ENCODE measurements at places on chromosomes 5 and 9.

DNA sequence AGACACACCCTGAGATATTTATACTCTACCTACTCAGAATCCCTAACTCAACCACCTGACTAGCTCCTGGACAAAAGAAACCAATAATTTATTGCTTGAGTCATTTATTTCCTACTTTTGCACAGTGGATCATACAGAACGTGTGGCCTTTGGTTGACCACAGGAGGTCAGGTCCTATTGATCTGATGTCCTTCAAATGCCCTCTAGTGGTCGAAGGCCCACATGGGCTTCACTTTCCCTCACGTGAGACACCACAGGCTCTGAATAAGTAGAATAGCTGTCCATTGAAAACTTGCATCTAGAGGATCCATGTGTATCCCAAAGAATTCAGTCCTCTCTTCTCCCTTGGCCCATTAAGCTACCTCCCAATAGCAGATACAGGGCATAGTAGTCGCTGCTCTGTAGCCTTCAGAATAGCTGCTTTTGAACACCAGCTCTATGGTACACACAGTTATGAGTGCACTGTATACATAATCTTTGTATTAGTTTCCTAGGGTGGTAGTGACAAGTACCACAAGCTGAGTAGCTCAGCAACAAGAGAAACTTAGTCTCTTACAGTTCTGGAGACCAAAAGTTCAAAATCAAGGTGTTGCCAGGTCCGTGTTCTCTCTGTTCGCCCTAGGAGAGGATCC is 177.6 kb upstream of the SMARCA2 start:
- no peak for DNase-seq

DNA sequence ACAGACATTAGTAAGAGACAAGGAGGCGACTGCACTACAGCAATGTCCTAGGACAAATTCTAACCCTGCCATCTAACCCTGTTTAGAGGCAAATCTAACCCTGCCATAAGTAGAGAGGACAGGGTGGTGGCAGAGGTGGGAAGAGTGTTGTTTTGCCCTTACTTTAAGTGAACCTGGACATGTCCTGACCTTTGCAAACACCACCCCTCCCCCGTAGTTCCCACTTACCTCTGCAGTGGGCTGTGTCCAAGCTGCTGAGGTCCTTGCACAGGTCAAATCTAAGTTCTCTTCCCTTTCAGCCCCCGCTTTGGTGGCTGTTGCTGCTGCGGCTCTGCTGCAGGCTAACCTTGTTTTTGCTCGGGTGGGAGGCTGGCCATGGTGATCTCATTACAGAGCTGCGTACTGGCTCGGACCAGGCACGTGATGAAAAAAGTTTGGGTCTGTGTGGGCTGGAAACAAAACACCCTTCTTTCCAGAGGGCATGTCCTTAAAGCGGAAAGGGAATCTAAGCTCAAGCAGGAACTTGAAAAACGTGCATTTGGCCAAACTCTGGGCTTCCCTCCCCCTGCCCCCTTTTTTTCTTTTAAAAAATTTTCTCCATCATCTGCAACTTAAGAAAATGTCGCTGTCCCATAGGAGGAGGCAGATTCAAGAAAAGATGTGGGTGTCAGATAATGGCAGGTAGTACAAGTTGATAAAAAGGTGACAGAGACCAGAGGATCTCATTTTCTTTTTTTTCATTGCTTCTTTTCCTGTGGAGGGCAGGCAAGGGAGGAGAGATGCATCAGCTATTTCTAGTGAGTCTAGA is at the start of gene FAXDC2:
Gene FAXDC2, minus strand, starts transcription at position 349 of the 808 bp plus-strand sequence. CDS start 12,425 bp downstream, outside the sequence.
- DNase-seq = peak; percentile 95

DNA sequence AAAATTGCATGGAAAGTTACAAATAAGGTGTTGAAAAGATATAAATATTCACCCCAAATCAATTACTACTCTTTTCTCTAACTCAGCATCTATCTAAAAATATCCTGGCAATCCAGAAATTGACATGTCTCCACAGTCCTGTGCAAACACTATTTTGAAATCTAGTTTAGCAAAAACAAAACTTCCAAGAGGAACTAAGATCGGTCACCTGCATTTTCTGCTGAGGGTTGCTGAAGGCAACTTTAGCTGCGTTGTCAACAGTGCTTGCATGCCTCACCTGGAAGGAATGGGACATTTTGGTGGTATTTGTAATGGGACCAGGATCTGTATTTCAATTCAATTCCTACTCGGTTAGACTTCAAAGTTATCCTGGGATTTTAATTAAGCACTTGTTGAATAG is 398.3 kb downstream of the NTRK2 start:
- no peak for DNase-seq

GRCh38 chr9:83772860-83773259 is 44.7 kb downstream of the GKAP1 start:
- no peak for DNase-seq

DNA sequence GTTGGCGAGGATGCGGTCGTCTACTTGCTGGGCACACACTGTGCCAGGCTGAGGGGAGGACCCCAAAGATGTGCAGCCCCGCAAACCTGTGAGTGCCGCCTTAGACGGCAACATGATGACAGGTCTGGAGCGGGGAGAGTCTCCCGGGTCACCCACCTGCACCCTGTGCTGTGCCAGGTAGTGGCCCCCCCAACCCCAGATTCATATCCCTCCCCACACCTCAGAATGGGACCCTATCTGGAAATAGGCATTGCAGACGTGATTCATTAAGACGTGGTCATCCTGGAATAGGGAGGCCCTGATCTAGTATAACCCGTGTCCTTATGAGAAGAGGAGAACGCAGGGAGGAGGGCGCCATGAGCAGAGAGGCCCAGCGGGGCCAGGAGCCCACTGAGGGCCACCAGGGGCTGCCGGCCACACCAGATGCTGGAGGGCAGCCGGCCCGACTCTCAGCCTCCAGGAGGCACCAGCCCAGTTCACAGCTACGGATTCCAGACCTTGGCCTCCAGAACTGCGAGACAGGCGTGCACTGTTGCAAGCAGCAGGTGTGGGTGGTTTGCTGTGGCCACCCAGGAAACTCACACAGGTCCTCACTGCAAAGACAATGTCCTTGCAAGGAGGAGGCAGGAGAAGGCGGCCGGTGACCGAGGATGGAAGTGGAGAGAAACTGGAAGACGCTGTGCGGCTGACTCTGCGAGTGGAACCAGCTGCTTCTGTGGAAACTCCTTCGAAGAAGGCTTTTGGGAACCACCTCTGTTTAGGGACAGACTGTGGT is 131.9 kb upstream of the LPCAT1 start:
- DNase-seq = peak; percentile 79

- peak; percentile 90 for DNase-seq
These were observed 1.2 kb upstream of the INSL6 start for GRCh38 chr9:5186416-5187169.

GRCh38 chr5:72653586-72653985 is 146.4 kb upstream of the ZNF366 start:
- DNase-seq = no peak

DNA sequence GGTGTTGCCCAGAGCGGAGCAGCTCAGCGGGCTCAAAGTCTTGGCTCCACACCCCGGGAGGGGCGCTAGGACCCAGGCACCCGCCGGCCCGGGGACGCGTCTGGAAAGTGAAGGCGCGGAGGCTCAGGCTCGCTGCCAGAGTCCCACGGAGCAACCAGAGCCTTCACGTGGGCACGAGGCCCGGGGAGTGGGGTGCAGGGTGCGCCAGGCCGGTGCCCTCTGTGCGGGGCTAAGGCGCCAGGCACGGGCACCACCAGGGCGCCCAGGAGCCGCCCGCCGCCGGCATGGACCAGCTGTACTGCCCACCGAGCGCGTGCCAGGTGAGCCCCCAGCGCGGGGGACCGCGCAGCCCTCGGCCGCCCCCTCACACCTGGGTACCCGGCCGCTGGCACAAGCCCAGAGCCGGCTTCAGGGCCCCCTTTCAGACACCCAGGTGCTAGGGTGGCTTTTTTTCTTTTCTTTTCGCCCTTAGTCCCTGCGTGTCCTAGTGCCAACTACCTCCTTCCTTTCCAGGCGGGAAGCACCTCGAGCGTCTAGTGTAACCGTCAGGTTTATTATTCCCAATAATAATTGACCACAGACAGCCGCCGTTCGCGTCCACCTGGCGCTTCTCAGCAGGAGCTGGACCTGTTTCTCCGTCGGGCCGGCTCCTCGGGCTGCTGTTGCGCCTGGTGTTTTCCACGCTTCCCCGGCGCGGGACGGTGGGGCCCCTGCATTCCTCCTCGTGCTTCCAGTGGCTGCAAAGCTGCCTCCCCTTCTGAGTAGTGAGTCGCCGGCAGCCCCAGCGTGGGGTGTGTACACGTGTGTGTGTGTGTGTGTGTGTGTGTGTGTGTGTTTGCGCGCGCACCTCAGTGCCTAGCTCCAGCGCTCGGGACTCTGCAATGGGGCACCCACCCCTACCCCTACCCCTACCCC is 30.1 kb upstream of the PDE8B start:
- DNase-seq = no peak

DNA sequence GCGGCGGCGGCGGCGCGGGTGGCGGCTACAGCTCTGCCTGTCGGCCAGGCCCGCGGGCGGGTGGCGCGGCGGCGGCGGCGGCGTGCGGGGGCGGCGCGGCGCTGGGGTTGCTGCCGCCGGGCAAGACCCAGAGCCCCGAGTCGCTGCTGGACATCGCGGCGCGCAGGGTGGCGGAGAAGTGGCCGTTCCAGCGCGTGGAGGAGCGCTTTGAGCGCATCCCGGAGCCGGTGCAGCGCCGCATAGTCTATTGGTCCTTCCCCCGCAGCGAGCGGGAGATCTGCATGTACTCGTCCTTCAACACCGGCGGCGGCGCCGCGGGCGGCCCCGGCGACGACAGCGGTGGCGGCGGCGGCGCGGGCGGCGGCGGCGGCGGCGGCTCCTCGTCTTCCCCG is 296 bp downstream of the ZSWIM6 start:
- DNase-seq = peak; percentile 93

GRCh38 chr9:130128733-130129431 is 43.3 kb upstream of the NCS1 start:
- peak; percentile 95 for DNase-seq

DNA sequence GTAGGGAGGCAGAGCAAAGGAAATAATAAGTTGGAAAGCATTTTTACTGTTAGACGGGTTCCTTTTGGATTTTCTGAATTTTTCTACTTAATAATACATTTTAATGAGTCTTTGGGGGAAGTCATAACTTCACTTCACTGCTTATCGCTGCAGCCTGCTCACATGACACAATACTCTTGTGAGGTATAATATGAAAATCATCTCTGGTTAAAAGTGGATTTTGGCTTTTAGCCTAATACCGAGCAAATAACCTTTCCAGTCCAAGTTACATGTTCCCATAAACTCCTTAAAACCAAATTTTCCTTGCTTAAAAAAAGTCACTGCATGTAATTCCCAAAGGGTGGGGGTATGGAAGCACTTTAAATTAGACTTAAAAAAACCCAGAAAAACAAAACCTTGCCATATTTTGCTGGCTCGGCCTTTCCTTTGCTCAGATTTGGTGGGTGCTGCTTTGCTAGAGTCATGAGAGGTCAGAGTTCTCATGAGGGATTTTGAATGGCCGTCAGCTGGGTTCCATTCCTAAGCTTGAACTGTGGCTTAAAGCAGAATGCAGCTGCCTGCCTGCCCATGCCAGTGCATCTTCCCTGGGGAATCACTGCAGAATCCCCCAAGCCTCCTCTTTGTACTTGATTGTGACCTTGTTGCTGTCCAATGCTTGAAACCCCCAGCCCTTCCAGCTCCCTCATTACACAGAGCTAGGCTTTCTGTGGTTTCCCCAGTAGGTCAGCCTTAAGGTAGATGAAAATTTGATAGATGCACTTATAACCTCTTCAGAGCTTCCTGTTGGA is 331.8 kb downstream of the KDM4C start:
- no peak for DNase-seq

- DNase-seq = no peak
These were observed 283.4 kb downstream of the NFIB start for GRCh38 chr9:14030375-14031059.

GRCh38 chr5:14787801-14788579 is 83.6 kb downstream of the ANKH start:
- no peak for DNase-seq

GRCh38 chr5:124527220-124527991 is 219.0 kb downstream of the ZNF608 start:
- DNase-seq = no peak

DNA sequence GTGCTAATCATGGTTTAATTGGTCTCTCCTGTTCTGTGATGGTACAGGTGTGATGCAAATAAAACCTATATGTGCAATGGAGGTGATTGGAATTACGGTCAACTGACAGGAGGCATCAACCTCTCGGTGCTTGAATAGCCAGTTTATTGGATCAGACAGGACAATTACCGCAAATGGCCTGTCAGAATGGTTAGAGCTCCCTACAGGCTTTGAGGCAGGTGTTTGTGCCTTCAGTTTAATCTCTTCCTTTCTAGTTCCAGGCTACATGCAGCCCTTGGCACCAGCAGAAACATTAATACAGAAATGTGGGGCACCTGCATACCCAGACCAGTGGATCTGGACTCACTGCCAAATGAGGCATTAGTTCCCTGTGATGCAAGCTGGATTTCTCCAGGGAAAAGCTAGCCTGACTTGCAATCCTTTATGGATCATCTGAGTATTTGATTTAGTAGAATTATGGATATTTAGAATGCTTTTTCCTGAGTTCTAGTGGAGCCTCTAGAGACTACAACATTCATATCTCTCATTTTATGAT is 128.6 kb downstream of the MAT2B start:
- DNase-seq = no peak

DNA sequence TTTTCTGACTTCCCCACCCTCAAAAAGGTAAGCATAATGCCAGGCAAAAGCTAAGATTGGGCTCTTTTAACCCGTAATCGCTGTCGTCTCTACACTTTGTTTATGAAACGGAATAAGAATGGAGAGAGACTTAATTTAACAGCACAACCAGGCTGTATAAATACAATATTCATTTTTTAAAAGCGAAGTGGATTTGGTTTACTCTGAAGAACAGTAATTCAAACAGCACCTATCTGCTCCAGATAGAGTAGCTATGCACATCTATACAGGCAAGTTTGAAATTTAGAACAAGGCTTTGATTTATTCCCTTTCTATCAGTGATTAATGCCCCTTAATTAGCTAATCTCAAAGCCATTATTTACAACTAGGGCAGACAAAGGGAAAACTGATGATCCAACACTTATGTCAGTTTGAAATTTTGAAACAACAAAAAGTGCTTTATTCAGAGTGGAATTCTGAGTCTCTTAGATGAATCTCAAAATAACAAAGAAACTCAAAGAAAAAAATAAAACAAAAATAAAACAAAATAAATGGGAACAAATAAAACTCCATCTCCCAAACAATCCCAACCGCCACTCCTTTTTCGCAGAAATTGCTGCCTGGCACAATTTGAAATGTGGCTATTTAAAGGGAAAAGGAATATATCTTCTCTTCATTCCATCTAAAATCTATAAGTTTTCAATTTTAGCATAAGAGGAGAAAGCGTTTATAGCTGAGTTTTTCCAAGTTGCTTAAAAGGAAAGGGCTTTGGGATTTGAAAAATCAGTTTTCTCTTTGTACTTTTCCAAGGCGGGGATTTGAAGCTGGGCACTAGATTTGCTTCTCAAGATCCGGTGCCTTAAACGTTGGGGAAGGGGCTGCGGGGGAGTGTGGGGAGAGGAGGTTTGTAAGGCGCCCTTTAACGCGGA is 298.6 kb downstream of the PARP8 start:
- no peak for DNase-seq

DNA sequence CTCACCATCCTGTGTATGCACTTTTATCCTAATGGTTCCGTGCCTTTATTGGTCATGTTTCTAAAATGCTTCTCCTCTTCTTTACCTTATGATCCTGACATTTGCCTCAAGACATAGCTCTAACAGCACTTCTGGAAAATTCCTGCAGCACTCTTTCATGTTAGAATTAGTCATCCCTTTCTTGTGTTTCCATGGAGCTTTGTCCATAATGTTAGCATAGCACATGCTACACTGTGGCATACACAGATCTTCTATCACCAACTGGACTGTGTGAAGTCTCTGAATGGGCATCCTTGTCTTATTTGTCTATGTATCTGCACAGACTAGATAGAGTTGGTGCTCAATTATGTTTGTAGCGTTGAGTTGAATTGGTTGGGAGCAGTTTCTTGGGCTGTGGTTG is 2.0 kb downstream of the SCGB3A2 start:
- DNase-seq = no peak
